Kidney epithelial cell (primary cell): ENCODE measurements at places on chromosomes 7 and 10.
A peak's percentile ranks its signal among the peaks of the same experiment; 100 is the strongest.

GRCh38 chr7:28536259-28536658 is 123.9 kb downstream of the CREB5 start:
- DNase-seq = no peak

- no peak for DNase-seq
Observed at GRCh38 chr10:83212632-83213334, 926.5 kb upstream of the GHITM start.

DNA sequence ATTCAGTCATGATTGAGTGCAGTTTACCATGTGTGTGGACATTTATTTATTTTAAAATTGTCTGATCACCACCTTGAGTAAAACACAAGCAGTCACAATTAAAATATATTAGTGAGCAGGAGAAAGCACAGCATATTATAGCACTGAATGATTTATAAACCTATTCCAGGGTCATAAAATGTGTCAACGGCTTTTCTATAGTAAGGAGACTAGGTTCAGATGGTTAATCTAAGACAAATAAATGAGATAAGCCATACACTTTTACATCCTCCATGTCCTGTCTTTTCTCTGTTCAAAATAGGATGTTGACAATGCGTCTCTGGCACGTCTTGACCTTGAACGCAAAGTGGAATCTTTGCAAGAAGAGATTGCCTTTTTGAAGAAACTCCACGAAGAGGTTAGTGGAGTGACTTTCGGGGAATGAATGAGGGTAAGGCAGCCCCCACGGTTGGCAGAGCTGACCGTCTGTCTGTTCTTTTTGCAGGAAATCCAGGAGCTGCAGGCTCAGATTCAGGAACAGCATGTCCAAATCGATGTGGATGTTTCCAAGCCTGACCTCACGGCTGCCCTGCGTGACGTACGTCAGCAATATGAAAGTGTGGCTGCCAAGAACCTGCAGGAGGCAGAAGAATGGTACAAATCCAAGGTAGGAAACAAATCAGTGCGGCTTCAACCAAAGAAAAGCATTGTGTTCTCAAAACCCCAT is 5.4 kb downstream of the VIM start:
- DNase-seq = no peak

- no peak for DNase-seq
Observed at GRCh38 chr7:156609010-156609877, 31.3 kb upstream of the RNF32 start.

DNA sequence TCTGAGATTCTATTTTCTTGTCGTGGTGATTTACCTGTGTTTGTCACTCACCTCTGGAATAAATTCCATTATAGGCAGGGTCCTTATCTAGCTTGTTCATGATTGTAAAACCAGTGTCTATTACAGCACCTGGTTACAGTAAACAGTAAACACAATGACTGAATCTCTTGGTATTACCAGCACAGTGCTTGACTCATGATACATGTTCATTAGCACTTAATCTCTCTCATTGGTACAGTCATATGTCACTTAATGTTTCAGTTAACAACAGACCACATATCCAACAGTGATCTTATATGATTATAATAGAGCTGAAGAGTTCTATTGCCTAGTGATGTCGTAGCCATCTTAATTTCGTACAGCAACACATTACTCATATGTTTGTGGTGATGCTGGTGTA is 1.6 kb upstream of the TASOR2 start:
- no peak for DNase-seq

- no peak for DNase-seq
Observed at GRCh38 chr7:37977243-37977642, 56.8 kb downstream of the EPDR1 start.

GRCh38 chr10:33122014-33122809 is 164.2 kb upstream of the ITGB1 start:
- DNase-seq = no peak

DNA sequence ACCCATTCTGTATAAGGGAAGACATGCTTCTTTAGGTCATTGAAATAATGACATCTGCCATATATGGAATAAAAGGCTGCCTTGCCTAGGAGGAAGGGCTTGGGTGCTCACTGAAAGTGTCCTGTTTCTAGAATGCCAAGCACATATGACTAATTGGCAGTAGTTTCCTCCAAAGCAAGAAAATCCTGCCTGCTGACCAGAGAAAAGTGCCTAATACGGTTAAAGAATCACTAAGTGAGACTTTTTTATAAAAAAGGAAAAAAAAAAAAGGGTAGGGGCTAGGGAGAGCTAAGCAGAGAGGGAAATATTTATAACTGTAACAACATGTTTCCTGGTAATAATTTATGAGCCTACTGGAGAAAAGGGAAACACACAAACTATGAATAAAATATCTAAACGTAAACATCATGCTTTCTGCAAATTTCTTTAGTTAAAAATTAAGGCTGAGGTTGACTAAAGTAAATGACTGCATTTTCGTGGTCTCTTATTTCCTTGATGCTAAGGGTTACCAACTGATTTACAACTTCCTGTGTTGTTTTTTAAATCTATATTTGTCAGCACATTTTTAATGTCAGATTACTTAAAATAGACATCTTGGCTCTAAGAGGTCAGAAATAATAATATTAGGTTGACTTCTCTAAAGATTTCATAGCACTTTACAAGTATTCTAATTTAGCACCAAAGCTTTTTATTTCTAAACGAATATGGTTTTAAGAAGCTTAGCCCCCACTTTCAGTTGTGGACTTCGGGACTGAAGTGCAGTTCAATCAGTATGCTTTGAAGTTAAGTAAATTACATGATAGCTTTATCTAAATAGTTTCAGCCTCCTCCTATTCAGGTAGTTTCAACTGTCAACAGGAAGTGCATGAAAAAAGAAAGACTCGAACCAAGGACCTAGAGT is 89.6 kb downstream of the CABCOCO1 start:
- peak; percentile 92 for DNase-seq

- DNase-seq = no peak
Observed at GRCh38 chr10:63915240-63915639, 394.0 kb downstream of the REEP3 start.

DNA sequence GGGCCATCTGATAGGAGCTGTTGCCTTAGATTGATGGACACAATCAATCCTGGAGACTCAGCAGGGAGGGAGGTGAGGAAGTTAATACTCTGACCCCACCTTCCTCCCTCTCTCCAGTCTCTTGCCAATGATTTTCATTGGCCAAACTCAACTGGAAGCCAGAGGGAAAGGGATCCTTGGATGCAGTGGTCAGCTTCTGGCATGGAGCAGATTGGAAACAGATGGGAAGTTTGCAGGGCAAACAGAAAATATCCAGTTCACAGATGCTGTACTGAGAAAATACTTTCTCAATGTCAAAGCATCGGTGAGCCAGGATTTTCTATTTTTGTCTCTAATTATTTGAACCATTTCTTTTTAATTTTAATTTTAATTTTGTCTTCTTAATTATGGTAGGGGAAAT is 170.8 kb downstream of the BBS9 start:
- DNase-seq = no peak

DNA sequence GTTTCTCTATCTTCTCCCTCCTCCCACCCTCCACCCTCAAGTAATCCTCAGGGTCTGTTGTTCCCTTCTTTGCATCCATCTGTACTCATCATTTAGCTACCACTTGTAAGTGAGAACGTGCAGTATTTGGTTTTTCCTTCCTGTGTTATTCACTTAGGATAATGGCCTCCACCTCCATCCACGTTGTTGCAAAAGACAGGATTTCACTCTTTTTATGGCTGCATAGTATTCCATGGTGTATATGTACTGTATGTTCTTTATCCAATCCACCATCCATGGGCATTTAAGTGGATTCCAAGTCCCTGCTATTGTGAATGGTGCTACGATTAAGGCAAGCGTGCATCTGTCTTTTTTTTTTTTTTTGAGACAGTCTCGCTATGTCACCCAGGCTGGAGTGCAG is 72.4 kb downstream of the PROSER2 start:
- no peak for DNase-seq

GRCh38 chr10:69069090-69070042 is 18.5 kb upstream of the SRGN start:
- no peak for DNase-seq

GRCh38 chr7:69836702-69837101 is 238.4 kb downstream of the AUTS2 start:
- no peak for DNase-seq

DNA sequence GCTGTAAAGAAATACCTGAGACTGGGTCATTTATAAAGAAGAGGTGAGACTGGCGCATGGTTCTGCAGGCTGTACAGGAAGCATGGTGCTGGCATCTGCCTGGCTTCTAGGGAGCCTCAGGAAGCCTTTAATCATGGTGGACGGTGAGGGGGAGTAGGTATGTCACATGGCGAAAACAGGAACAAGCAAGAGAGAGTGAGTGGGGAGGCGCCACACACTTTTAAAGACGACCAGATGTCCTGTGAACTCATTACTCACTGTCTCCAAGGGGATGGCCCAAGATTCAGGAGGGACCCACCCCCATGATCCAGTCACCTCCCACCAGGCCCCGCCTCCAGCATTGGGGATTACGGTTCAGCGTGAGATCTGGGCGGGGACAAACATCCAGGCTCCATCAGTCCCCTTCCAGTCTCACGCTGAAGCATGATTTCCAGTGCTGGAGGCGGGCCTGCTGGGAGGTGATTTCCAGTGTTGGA is 3.2 kb downstream of the ZNF316 start:
- no peak for DNase-seq

- DNase-seq = no peak
Observed at GRCh38 chr7:1106793-1107421, 19.0 kb downstream of the GPER1 start.
